ENCODE measurements at places on chromosomes 2 and 18.

DNA sequence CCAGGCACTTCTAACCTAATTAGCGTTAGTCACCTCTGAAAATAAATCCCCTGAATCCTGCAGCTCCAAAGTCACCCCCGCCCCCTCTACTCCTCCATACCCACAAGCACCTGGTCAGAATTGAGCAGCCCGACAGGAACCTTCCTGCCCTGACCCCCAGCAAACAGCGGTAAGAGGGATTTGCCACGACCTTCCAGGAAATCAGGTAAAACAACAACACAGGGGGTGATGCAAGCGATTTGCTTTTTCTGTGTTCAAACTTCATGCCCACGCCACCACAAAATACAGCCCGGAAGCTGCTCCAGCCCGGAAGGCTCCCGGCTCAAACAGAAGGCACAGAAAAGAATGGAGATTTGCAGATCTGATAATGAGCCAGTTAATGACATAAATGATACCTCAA is 367.1 kb downstream of the GPD2 start:
- no peak for DNase-seq

DNA sequence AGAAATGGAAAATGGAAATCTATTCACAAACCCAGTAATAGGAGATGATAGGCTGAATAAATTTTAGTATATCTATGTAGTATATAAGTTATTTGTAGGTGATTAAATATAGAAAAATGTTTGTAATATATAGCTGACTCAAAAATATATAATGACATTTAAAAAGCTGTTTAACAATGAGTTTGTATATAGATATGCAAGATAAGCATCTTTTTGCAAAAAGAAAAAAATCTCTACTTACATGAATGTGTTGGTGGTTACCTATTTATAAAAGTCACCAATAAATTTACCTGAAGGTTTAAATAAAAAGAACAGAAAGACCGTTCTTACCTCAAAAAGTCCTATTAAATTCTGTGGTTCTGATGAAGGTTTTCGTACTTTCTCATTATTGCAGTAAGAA is 71.3 kb downstream of the LRPPRC start:
- no peak for DNase-seq

- DNase-seq, result no peak
Observed at GRCh38 chr2:63465633-63466032, 122.6 kb downstream of the WDPCP start.

- no peak for DNase-seq
Observed at GRCh38 chr18:63197246-63197869, 122.2 kb downstream of the BCL2 start.

GRCh38 chr2:102111823-102112222 is 30.7 kb upstream of the IL1R1 start:
- no peak for DNase-seq

DNA sequence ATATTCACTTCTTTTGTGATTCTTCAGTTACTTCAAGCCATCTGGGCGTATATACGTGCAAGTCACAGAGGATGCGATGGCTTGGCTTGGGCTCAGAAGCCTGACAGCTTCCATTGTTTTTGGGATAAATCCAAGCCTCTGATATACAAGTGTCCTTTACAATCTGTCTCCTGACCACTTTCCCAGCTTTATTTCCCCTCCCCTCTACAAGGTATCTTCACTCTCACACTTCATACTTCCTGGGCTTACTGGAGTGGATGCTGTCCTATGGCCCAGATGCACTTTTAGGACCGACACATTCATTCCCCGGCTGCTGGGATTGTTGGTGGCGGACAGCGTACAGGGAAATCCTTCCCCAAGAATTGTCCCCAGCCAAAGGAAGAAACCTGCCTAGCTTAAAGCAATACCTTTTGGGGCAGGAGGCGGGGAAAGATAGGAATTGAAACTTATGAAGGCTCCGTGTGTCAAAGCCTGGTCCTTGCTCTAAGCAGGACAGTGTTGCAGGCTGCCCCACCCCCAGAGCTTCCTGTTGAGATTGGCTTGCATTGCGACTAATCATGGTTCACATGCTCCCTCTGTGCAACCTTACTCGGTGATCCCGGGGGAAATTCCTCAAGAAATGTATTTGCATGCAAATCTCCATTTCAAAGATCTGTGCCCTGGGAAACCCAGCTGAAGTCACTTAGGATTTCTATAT is 802.9 kb upstream of the ID2 start:
- DNase-seq, result no peak

GRCh38 chr2:207073801-207074678 is 91.7 kb downstream of the KLF7 start:
- DNase-seq, result no peak

- no peak for DNase-seq
Observed at GRCh38 chr2:30500699-30501098, 53.7 kb downstream of the LCLAT1 start.

DNA sequence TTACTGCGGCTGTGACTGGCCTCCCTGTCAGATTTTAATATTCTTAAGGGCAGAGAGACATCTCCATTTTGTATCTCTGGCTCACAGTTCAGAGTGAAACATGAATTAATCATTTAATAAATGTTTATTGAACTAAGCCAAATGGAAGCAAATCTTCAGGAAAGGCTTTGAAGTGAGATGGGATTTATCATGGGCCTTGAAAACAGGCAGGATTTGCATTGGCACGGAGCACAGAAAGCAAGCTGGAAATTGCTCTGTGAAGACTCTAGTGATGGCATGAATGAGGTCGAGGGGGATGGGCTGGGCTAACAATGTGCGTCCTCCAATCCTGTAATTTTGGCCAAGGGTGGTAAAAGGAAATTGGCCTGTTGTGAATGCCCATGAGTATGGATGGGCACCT is 369.8 kb upstream of the SOX11 start:
- no peak for DNase-seq

DNA sequence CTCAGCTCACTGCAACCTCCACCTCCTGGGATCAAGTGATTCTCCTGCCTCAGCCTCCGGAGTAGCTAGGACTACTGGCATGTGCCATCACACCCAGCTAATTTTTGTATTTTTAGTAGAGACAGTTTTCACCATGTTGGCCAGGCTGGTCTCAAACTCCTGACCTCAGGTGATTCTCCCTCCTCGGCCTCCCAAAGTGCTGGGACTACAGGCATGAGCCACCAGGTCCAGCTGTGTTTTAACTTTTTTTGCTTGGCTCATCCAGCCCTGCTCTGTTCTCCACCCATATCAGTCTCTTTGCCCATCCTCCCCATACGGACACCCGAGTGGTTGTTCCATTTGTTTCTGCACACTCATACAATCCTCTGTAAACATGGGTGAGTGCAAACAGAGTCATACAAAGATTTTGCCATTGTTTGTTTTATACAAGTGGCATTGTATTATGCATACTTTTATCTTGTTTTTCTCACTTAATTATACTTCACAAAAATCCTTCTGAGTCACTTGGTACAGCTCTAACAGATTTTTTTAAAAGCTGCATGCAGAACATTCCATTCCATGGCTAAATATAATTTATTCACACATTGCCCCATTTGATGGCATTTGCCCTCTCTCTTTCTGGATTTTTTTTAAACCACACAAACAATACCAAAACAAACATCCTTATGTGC is 5.3 kb downstream of the APOB start:
- no peak for DNase-seq

GRCh38 chr2:137964859-137965459 is 686 bp downstream of the HNMT start:
- no peak for DNase-seq

- DNase-seq, result no peak
Observed at GRCh38 chr2:117411983-117412382, 402.5 kb upstream of the DDX18 start.

DNA sequence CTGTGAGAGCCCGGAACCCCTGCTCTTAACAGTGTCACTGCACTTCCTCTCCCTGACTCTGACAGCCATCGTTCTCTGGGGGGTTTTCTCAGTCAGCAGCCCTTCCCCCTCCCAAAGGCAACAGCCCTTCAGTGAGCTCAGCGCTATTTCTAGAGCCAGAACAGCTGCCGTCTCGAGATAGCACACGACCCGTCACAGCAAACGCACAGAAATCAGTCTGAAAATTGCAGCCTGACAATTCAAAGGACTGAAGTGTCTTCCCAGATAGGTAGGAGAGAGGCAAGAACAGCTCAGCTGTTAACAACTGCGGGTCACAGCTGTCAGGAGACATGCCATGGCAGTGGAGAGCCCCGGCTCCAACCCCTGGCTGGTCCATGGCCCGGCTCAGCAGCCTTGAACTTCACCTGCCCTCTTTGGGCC is 45.4 kb downstream of the ST8SIA5 start:
- no peak for DNase-seq

DNA sequence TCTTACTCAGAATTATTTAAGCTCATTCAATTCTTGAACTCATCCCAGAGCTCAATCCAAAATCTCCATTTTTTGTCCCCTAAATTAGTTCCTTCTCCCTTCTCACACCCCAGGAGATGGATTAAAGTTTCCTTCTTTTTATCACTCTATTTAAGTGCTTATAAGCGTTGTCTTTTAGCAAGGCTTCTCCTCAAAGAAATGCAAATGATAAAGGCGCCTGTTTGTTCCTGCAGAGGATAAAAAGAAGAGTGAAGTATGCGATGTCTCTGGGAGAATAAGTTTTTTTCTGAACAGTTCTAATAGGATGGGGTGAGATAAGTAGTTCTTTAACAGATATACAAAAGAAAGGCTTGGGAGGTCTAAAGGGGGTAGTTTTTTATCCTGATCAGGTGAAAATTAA is 303.3 kb downstream of the CNTNAP5 start:
- no peak for DNase-seq

DNA sequence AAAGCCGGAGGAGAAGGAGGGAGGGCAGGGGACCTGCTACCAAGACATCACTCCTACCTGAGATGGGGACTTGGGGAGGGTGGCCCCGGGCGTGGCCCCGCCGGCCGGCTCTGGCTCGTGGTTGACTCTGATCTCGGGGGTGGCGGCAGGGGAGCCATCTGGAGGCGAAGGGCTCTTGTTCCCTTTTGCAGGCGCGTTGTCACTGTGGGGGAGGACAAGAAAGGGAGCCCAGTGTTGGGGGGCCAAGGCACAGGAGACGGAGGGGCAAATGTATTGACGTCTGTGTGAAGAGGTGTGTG is 48.1 kb downstream of the BIN1 start:
- no peak for DNase-seq

DNA sequence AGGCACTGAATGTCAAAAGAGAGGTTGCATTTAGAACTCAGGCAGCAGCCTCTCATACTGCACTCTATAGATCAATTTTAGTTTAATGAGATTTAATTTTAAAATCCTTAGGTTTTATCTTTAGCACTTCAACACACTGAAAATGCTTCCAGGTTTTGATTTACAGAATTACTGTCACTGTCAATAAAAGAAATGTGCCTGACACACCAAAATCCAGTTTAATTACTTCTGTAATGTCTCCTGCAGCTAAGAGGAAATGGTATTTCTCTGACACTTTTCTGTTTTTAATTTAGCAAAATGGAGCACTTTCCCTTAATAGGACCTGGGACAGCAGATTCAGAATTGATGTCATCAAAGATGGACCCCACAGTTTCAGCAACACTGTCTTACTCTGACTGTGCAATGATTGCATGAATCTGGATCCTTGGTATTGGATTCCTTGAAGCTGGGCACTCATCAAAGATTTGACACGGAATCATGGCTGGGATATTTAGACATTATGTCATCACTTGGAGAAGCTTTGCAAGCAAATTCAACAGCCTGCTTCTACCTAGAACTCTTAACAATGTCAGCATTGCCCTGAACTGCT is 576.5 kb downstream of the NRXN1 start:
- DNase-seq, result no peak

DNA sequence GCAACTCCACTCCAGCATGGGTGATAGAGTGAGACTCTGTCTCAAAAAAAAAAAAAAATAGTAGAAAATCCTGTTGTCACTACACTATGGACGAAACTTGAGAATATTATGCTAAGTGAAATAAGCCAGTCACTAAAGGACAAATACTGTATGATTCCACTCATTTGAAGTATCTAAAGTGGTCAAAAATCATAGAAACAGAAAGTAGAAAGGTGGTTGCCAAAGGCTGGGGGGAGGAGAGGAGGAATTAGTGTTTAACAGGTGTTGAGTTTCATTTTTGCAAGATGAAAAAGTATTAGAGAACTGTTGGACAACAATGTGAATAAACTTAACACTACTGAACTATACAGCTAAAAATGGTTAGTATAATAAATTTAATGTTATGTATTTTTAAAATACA is 18.8 kb upstream of the RMP24 start:
- DNase-seq, result no peak

DNA sequence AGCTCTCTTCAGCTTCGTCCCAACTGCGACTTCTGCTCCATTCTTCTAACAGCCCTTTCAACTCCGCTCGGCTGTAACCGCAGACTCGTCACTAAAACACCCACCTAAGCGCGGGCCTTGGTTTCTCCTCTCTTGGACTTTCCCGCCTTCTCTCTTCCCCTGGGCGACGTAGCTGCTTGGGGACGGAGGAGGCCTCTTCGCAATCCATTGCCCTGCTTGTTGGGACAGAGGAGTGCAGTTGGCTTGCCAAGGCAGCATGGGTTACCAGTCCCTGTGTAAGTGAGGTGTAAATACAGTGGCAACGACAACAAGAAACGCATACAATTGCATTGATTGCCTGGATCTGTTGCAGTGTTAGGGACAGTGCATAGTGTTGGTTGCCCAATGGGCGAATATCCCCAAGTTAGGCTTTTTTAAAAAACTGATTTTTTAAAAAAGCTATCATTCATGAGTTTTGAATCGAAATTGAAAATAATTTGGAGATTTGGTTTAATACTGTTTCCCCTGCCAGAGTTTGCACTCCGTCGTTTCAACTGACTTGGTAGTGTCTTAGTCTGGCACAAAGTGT is 484 bp upstream of the DARS1 start:
- DNase-seq, result peak; percentile 73

GRCh38 chr2:172283476-172283875 is 143.9 kb upstream of the ITGA6 start:
- DNase-seq, result no peak

GRCh38 chr2:222561817-222562645 is 93.9 kb downstream of the FARSB start:
- DNase-seq, result peak; percentile 8

- DNase-seq, result no peak
Observed at GRCh38 chr2:230130668-230131364, 62.1 kb upstream of the SLC16A14 start.

DNA sequence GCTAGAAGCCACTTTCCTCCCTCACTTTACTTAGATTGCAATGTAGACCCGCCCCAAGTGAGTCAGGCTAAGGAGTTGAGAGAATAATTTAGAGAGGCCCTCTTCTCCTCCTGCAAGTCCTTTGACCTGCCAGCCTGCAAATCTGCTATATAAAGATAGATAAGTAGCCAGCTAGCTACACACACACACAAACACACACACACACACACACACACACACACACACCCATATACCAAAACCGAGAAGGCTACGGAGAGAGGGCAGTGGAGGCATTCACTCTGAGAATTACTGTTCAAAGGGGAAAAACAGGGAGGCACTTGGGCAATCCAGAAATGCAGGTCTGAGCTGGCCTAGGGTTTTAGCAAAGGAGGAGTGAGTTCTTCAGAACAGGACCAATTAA is 23.0 kb upstream of the SMAD7 start:
- no peak for DNase-seq
